Thyroid gland (tissue), 4 donors: ENCODE measurements at places on chromosomes 3 and 15. TPM values are rescaled to one million over a fixed set of nuclear protein-coding genes. Genes with fewer than 3 reads are reported as not detected.

- no peak for DNase-seq
These were observed 451.7 kb downstream of the PYDC2 start for GRCh38 chr3:191912616-191913204.

DNA sequence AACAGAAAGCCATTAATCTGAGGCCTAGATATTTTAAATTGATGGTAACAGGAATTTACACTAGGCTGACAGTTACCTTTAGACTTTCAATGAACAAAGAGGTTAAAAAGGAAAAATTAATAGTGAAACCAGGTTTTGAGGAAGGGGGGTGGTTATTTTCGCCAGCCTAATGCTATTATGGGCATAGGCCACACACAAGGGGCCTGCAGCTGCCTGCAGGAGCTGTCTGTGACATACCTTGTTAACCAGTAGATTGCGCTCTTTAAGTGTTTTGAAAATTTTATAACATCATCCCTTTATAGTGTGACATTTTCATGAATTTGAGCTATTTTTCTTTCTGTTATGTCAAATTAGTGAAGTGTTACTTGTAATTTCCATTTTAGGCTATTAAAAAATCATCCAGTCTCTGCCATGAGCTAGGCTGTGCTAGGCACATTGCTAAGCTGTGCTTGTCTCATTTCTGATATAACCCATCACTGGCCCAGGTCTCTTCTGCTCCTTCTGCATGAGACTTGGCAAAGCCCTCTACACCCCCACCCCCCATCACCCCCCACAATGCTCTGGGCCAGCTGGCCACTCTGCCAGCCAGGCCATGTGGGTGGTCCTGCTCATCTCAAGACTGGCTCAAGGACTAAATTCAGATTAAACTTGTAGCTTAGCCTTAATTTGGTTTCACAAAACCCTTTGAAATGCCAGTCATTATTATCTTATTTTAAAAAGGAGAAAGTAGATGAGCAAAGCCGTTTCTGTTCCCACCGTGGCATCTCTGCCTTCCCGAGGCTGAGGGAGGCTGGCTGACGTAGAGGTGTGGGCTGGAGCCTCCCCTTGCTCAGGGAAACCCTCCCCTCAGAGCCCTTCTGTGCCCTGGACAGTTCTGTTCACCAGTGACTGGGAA, 48.4 kb upstream of the SEC22A start:
- no peak for DNase-seq

LSM3 gene
- total RNA-seq: 9.9 TPM

BUB1B gene
- total RNA-seq: 0.81 TPM

BSN gene
- 1.2 TPM for total RNA-seq

- DNase-seq: no peak
These were observed 35.0 kb upstream of the DNAJC13 start for GRCh38 chr3:132382267-132382666.

DNA sequence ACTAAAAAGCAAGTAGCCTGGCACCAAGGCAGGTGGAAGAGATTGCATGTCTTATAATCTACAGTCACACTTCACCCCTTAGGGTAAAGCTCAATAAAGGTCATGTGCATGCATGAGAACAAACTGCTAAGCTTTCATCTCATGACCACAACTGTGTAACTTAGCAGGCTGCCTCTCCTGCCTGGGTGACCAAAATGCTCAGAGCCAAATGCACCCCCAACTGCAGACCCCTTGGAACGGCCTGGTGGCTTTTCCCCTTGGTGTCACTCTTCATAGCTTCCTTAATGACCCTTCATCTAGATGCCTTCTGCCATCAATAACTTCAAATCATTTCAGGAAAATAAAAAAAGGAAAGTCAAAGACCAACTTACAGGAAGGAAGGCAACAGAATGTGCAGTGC, 88.1 kb downstream of the ADAMTS17 start:
- DNase-seq: no peak

- DNase-seq: no peak
These were observed 598.6 kb downstream of the FOXP1 start for GRCh38 chr3:70984776-70985482.

GRCh38 chr15:67945951-67946700, 106.3 kb upstream of the RNU6-1 start:
- DNase-seq: peak; percentile 75

SH2D7 gene
- total RNA-seq: not detected

DNA sequence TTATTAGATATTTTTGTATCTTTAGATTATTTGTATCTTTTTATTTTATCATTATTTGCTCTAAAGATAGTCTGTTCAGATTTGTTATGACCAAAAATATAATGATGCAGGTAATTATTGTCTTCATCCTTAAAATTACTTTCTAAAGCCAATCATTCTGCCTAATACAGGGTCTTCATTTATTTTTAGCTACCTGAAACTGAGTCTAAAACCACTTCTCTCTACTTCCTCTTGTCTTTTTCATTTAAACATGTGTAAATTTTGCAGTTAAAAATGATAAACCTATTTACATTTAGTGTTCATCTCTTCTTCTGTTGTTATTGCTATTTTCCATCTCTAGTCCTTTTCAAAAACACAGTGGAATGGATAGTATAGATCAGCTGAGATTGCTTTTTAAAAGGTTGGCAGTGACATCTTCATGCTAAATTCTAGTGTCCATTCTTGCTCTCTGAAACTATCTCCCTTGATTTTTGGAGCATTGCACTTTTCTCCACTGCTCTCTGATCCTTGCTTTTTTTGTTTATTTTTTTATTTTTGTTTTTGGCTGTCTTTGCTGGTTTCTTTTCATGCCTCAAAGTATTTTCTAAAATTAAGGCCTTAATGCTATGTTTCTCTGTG, 91.8 kb downstream of the UBE2E2 start:
- DNase-seq: no peak

- no peak for DNase-seq
These were observed 375.1 kb upstream of the THBS1 start for GRCh38 chr15:39205506-39206371.

SLC51B gene
- total RNA-seq: not detected

DNA sequence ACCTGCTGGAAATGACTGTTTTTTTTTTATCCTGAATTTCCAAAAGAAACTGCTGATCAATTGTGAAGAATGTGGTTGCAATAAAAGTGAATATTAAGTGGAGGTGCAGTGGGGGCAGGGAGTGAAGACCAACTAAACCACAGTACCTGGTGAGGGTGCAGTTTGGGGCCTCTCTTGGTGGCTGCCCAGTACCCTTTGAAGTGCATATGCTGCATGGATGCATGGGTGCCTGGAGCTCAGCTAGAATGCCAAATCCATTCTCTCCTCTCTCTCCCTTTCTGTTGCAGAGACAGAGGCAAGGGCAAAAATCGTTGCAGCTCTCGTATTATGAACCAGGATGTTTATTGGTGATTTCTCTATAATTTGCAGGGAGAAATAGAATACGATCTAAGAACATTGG, 420.5 kb upstream of the ONECUT1 start:
- DNase-seq: no peak

GRCh38 chr3:125128861-125129501, 73.2 kb upstream of the HEG1 start:
- DNase-seq: peak; percentile 90

GRCh38 chr3:184688251-184688881, 23.5 kb downstream of the MAGEF1 start:
- DNase-seq: no peak

DNA sequence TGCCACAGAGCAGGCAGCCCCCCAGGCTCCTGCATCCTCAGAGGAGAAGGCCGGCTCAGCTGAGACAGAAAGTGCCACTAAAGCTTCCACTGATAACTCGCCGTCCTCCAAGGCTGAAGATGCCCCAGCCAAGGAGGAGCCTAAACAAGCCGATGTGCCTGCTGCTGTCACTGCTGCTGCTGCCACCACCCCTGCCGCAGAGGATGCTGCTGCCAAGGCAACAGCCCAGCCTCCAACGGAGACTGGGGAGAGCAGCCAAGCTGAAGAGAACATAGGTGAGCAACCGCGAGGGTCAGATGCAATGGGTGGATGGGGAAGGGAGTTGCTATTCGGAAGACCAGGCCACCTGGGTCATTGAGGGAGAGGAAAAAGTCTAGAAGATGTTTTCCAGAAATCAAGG, 53.0 kb downstream of the GAP43 start:
- DNase-seq: no peak

DNA sequence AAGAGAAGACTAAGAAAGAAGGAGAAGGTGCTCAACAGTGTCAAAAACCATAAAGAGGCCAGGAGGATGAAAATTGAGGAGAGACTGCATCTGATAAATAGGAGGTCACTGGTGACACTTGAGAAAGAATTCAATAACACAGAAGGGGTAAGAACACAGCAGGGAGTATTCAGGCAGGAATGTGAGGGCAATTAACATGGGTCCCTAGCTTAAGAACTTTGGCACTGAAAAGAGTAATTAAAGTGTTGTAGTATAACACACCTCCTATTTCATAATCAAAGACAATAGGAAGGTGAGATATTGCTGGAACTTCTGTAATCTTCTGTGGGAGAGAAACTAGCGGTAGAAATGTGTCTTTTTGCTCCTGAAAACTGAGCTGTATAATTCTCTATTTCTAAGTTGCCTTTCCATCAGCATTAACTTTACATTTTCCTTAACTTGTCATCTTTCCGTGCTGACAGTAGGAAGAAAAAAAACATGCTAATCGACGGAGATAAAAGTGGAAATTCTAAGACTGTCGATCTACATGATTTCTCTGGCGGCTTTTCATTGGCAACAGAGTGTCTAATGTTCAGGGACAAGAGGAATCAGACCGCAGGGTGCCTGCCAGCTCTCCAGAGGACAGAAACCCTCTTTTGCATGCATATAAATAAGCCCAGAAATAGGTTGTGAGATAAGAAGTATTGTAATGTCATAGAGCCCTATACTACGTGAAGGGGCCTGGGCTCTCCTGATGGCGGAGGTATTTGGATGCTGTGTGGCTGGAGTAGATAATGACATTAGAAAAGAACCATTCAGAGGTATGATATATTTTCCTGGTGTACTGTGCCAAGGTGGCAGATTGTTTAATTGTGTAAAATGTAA, 147.9 kb upstream of the GAP43 start:
- no peak for DNase-seq

- DNase-seq: no peak
These were observed 245.4 kb downstream of the ULK4 start for GRCh38 chr3:41716471-41716870.

DNA sequence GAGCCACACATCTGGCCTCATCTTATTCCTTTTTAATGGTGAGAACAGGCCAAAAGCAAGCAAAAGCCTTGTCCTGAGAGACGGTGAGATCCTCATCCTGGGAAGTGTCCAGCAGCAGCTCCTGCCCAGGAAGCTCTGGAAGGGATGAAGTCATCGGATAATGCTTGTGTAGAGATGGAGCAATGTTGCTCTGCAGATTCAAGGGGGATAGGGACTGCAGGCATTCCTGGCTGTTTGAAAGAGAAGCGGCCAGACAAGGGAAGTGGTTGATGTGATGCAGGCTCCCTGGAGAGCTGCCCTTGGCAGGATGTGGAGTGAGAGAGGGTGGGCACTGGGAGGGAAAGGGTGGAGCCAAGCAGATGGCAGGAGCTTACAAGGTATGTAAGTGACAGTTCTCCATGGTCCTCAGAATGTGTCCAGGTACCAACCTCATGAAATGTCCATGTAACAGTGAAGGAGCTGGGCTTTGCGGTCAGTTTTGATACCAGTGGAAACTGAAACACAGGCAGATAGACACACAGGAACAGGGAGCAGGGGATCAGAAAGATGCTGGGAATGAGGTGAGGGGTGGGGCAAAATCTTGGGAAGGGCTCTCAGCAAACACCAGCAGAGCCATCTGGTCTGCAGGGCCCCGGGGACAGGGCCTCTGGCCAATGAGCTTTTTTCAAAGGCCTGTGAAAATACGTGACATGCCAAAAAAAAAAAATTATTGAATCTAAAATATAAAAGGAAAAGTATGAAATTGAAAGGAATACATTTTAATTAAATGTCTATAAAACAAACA, 32.2 kb upstream of the LACTB start:
- DNase-seq: peak; percentile 61

- no peak for DNase-seq
These were observed 3.3 kb downstream of the CHAC1 start for GRCh38 chr15:40956541-40956982.

GRCh38 chr3:46110701-46111493, 83.6 kb upstream of the XCR1 start:
- DNase-seq: peak; percentile 21

GRCh38 chr3:86029590-86029989, 961.4 kb downstream of the VGLL3 start:
- DNase-seq: no peak

DNA sequence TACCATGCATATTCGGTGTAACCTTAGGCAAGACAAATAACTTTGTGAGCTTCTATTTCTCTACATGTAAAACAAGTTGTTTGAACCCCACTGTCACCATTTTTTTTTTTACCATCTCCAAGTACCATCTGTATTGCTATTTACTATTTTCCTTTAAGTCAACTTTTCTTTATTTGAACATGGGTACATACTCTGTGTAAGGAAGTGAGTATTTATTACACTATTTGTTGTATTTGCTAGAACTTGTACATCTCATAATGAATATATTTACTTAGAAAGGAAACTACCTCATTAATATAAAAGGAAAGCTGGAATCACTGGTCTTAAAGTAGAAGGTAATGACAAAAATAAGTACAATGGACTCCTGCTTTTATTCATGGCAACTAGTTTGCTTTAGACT, 69.9 kb downstream of the WNT5A start:
- no peak for DNase-seq
